ENCODE measurements at places on chromosomes 11 and 22.

DNA sequence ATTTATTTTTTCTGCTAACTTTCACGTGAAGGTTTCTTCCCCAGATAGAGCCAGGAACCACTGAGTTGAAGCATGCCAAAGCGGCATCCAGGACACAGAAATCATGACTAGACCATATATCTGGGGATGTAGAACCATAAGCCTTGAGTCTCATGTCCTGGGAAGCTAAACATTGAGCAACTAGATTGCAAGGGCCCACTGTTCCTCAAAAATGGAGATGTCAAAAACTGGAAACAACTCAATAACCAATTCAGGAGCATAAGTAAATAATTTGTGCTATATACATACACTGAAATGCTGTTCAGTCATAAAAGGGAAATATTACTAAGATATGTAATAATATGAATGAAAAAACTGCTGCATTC is 29.0 kb upstream of the CARD16 start:
- no peak for DNase-seq

DNA sequence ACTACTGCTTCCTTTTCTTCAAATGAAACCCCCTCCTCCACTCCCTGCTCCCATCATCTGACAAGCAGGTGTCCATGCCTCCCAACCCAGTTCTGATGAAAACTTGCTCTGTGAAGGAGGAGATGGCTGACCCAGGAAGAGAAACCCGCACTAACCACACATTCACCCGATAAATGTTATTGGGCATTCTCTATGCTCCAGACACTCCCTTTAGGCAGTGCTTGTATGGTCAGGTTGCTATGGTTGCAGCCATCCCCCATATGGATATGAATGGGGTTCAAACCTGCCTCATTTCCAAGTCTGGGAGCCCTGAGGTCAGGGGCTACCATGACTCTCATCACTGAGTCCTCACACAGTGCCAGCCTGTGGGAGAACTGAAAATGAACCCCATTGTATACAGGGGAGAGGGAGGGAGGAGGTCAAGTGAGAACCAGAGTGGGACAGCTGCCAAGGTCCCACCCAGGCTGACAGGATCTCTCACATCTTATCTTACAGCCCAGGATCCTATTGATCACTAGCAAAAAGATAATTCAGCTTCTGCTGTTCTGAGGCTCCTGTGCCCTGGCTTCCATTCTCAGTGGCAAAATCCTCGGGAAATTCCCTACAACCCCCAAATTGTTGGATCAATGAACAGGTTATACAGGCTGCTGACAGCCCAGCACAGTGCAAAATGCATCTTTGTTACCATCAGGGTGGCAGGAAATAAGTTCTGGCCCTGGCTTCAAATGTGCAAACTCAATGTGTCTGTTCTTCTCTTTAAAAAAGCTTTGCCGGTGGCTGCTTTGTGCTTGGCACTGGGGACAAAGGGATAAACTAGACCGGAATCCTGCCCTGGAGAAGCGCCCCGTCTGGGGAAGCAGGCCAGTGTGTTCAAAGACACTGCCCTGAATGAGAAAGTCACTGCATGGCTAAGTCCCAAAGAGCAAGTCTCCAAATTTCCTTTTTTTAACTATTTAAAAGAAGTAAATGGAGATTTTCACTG is 22.7 kb upstream of the ACER3 start:
- no peak for DNase-seq

DNA sequence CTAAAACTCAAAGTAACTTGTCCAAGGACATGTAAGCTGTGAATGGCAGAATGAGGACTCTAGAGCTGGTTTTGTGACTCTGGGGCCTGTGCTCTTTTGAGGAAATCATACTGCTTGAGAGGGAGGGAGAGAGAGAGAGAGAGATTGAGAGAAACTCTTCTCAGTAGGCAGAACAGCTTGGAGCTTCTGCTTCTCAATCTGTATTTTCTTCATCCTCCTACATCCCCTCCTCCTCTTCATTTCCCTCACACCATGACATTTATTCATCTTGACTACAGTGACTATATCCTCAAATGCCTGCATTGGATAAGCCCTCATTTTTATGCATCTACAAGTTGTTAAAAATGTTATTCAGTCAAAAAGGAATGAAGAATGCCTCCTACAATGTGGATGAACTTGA is 23.7 kb upstream of the OR10D3 start:
- no peak for DNase-seq

DNA sequence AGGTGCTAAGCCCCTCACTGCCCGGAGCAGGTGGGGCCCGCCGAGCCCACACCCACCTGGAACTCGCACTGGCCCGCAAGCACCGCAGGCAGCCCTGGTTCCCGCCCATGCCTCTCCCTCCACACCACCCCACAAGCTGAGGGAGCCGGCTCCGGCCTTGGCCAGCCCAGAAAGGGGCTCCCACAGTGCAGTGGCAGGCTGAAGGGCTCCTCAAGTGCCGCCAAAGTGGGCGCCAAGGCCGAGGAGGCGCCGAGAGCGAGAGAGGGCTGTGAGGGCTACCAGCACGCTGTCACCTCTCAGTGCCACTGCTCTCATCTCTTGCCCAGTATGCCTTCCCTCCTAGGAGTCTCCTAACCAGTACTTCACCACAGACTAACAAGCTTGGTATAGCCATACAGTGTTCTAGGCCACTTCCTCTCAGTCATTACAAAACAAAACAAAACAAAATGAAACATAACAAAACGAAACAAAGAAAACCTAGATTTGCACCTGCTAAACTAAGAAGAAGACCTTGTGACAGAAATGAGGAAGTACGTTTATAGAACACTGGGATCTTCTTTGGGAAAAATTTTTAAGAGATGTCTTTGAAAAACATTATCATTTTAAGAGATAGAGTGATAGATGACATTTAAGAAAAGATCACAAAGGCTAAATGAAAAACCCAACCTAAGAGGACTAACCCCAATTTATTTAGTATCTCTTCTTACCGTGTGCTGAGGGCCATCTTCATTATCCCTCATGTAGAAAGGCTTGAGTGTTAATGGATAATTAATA is 47.7 kb upstream of the GAB2 start:
- no peak for DNase-seq

- no peak for DNase-seq
Observed at GRCh38 chr22:32013200-32013599, 29.9 kb upstream of the SLC5A1 start.

GRCh38 chr11:71444811-71445210 is 3.4 kb downstream of the DHCR7 start:
- DNase-seq, result no peak

DNA sequence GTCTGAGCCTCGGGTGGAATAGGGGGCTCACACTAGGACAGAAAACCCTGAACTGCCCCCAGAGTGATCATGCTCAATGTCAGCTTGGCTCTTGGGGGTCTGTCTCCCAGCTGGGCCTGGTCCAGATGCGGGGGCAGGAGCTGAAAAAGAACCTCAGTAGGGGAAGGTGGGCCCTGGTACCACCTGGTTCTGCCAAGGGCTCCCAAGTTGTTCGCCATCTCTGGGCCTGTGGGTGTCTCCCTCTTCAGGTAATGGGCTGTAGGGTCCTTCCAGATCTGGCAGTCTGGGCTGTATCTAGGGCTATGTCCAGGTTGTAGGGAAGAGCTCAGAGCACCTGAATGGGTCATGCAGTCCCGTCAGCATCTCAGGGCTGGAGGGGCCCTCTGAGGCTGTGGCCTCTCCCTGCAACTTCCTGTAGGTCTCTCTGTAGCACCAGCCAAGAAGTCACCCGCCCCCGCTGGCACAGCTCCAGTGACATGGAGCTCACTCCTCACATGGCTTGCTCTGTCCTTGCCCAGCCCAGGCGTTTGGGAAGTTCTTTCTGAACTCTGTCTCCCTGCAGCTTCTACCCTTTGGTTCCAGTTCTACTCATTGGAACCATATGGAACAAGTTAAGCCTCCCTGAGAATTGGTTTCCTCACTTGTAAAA is 33.0 kb upstream of the SOX10 start:
- no peak for DNase-seq

- peak; percentile 91 for DNase-seq
Observed at GRCh38 chr11:58578136-58578634, 678 bp upstream of the ZFP91 start.

DNA sequence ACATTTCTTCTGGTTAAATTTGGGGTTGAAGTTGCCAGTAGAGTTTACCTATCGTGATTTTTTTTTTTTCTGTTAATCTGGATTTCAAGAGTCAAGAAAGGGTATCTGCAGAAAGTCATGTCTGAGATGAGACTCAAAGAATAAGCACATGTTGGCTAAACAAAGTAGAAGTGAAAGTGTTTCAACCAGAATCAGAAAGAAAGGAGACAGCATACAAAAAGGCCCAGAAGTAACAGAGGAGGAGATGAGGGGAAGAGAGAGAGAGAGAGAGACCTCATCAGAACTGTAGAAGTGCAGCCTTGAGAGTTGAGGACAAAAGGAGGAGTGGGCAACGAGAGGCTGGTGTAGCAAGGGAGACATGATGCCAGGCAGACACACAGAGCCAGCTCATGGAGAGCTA is 54.9 kb downstream of the SVIP start:
- DNase-seq, result no peak

DNA sequence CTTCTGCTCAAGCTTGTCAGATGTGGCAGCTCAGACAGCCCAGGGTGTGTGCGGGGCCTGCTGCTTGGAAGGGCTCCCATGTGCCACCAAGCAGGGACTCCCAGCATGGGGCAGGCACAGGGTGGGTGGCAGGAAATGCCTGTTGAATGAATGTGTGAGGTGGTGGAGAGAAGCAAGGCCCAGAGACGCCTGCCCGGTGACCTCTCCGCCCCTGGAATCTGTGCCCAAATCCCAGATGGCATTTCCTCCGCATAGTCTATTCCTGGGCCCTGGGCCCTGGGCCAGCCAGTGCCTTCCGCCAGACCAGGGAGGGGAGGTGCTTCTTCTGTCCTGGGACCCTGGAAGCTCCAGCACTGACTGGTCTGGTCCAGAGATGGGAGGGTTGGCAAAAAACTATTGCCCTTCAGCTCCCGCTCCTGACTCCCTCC is 3.7 kb downstream of the CST6 start:
- no peak for DNase-seq

GRCh38 chr11:104650234-104650633 is 248.0 kb downstream of the CASP12 start:
- DNase-seq, result no peak

DNA sequence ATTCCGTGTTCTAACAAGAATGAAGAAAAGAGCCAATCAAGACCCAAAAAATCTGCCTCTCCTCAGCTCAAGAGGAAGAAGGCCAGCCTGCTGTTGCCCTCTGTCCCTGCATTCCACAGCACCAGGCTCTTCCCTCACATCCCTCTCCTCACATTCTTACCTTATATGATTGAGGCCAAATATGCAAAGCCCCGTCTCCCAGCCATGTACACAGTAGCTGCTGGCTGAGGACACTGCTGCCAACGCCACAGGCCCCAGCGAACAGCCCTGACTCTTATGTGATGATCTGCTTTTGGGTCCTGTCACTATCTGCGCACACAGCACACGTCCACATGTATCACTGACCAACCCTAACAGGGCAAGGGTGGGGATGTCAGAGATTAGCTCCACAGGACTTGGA is 60.2 kb downstream of the MICAL3 start:
- no peak for DNase-seq

All from NCI-H510A (cell line).